NCI-H2081 treated with DMSO at 0.1 percent for 48 hours (cell line): ENCODE measurements at places on chromosomes 13 and 19.

DNA sequence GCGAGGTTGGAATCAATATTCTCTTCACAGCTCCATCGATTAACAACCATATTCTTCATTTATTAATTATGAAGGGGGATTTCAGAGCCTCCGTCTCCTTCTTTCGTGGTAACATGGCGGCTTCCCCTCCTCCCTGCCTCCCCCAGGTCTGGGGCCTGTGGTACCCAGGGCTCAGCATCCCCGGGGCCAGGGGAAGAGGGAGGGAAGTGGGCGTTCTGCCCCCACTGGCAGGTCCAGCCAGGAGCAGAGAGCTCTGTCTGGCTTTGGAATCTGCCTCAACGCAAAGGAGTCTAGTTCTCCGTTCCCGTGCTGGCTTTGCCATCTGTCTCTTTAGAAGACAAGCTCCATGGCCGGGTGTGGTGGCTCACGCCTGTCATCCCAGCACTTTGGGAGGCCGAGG, 37.8 kb upstream of the ONECUT3 start:
- DNase-seq = no peak

GRCh38 chr19:3211191-3211590, 13.3 kb upstream of the CELF5 start:
- DNase-seq = no peak

- DNase-seq = no peak
Observed at GRCh38 chr13:101845245-101846020, 393.0 kb downstream of the ITGBL1 start.

DNA sequence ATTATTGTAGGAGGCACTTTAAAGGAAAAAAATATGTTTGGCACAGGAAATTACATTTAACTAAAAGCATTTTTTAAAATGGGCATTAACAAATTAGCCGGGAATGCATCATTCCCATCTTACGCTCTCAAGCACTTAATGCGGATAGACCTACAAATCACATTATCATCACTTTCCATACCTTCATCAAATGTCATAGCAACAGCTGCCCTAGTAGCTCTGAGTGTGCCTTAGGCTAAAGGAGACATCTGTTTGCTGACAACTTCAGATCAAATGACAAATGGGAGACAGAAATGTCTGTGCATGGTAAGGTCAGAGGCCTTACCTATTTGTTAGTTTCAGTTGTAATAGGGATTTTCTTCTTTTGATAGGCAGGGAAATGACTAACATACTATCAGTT, 773.2 kb upstream of the SLC10A2 start:
- DNase-seq = no peak

DNA sequence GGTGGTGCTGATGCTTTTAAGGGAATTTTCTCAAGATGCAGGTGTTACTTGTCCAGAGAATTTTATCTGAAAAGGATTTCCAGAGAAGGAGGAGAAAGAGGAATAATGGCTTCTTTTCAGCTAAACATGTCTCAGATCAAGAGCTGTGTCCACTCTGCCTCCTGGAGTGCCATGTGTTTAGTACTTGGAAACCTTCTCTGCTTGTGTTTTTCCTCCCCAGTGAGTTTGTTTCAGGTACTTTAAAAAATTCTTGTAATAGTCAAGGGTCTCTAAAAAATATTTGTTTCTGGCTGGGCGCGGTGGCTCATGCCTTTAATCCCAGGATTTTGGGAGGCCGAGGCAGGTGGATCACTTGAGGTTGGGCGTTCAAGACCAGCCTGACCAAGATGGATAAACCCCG, 22.7 kb downstream of the ZNF431 start:
- DNase-seq = no peak

GRCh38 chr13:104143760-104144416, 1077.7 kb upstream of the SLC10A2 start:
- peak; percentile 67 for DNase-seq

DNA sequence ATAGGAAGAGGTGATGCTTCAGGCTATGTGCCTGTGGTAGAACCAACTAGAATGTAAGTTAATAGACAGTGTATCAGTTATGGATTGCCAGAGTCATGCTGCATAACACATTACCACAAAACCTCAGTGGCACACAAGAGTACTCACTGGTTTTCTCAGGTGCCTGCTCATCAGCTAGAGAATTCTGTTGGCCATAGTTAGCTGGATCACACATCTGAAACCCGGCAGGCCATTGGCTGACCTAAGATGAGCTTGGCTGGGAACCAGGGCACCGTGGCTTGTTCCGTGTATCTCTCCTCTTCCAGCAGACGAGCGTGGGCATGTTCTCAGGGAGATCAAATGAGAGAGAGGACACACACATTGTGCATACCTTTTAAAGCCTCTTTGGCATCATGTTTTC, 76.7 kb downstream of the TEX26 start:
- no peak for DNase-seq

DNA sequence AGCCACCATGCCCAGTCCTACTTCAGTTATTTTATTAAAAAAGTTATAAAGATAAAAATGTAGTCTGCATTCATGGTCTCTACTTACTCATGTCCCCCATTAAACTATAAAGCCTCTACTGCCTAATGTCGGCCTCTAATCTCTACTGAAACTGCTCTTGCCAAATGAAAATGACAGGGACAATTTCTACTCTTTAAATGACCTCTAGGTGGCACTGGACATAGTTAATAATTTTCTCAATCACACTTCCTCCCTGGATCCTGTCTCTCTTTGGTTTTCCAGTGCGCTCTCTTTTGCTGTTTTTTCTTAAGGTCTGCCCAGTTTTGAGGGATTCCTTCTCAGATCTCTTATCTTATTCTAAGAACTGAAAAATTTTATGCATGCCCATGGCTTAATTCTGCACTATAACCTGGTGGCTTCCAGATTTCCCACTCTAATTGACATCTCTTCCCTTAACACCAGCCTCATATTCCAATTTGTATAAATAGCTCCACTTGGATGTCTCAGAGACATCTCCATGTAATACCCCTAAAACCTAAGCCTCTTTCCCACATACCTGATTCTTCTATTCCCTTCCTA, 54.3 kb downstream of the MTMR6 start:
- DNase-seq = peak; percentile 27

DNA sequence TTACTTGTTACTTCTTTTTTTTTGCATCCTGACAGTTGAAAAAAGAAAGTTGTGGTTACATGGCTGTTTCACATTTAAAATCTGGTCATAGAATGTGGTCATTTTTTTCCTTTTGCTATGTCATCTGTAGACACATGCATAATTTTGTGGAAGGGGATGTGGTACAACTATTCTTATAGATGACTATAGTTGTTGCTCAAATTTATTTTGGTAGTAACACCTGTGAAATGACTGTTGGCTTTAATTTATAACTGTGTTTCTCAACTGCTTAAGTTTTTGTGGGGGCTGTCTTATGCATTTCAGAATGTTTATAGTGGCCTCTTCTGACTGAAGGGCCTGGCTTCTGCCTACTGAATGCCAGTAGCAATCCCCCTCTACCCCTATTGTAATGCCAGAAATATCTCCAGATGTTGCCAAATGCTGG, 130.5 kb downstream of the PAN3 start:
- no peak for DNase-seq

GRCh38 chr19:18058208-18059009, 28.3 kb downstream of the IL12RB1 start:
- DNase-seq = peak; percentile 14

DNA sequence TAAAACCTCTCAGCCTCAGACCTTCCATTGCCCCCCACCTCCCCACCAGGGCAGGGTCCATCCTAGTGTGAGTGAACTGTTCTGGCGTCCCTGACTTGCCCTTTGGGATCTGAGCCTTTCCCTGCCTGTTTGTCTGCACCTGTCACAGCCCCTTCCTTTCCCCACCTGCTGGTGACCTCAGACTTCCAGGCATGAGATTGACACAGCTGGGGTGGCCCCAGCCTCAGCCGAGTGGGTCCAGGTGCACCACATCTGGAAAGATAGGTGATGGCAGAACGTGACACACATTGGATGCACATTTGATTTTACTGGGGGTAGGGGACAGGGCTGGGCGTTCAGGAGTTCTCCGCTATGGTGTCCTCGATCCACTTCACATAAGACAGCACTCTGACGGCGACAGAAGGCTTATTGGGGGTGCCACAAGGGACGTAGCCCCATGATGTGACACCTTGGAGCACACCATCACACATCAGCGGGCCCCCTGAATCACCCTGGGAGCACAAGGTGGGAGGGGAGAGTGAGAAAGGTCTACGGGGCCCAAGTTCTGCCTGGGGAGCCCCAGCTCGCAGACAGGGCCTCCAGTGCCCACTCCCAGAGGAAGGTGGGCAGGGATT, 4.6 kb downstream of the KLK1 start:
- DNase-seq = no peak

- no peak for DNase-seq
Observed at GRCh38 chr13:28794396-28794795, 25.7 kb upstream of the MTUS2 start.

DNA sequence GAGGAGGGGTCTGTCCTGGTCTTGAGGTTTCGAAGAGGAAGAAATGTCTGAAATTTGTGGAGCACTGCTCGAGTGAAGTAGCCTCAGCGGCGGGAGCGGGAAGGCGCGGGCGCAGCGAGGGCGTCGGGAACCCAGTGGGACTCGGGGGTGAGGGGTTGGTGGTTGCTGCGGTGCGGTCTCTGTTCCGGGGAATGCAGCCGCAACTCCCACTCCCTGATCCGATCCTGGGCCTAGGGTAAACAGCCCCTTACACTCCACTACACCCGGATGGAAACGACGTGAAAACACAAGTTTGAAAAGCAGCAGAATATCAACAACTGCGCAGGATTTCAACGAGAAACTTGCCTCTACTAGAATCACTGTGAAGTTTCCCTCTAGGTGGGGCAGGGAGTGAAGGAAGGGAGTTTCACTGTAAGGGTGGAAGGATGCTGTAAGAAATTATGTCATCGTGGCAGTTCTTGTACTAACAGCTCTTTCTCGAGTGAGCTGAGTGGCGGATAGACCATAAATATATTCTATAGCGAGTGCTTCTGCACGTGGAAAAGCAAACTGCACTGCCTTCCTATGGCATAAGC, 2.0 kb upstream of the KLF12 start:
- DNase-seq = no peak

- DNase-seq = no peak
Observed at GRCh38 chr13:51831519-51831918, 13.5 kb downstream of the TMEM272 start.

GRCh38 chr19:55311797-55312196, 13.3 kb downstream of the TMEM150B start:
- DNase-seq = no peak

DNA sequence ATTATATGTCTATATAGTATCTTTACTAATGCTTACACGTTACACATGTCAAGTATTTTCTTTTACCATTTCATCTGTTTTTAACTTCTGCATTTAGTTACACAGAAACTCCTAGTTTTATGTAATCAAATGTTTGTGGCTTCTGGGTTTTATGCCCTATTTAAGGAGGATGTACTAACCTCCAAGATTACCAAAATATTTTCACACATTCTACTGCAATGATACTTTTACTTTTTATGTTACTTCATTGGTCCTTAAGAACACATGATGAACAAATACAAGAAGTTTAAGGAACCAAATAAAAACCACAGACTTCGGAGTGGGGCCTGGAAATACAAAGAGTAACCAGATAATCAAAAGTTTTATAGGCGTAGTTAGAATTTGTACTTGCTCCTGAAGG, 37.2 kb downstream of the ZC3H13 start:
- no peak for DNase-seq

GRCh38 chr13:58119351-58119750, 487.8 kb downstream of the PCDH17 start:
- DNase-seq = no peak

DNA sequence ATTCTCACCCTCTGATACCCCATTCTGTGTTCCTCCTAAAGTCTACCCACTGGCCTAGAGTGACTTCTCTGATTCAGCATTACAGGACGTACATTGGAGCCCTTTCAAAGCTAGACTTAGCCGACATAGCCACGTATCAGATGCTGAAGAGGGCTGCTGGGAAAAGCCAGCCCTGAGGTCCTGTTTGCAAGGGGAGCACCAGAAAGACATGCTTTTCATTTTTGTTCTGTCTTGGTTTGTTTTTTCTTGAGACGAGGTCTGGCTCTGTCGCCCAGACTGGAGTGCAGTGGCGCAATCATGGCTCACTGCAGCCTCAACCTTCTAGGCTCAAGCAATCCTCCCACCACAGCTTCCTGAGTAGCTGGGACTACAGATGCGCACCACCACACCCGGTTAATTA, 6.3 kb upstream of the ZSWIM4 start:
- no peak for DNase-seq

DNA sequence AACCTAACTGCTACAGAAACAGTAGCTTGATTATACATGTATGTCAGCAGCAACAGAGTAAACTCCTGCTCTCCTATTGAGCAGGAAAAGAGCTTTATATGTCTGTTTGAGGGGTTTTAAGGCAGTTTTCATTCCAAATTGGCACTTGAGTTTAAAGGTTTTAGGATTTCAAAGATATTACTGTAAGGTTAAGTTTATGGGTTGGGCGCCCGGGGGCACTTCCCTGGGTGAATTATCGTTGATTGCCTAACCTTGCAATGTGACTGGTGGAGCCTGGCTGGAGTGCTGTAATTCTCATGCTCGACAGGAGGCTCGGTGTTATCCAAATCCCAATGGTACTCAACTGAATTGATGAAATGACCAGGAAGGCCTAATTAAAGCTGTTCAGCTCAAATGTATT, 1586.1 kb downstream of the OLFM4 start:
- peak; percentile 27 for DNase-seq

GRCh38 chr13:46667687-46668281, 114.8 kb downstream of the LRCH1 start:
- DNase-seq = no peak

DNA sequence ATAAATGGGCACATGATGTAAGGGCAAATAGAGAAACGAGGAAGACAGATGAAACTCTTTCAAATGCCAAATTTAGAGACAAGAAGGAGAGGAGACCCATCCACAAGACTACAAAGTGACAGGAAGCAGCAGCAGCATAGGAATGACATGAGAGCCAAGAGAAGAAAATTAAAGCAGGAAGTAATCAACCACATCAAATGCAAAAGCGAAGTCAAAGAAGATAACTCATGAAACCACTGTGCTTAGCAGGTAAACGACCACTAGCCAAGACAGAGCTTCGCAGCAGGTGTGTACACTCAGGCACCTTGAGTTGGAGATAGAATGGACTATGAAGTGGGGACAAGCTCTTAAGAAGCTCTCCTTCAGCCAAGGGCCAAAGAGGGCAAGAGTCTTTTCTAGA, 64.1 kb downstream of the KLF12 start:
- no peak for DNase-seq

DNA sequence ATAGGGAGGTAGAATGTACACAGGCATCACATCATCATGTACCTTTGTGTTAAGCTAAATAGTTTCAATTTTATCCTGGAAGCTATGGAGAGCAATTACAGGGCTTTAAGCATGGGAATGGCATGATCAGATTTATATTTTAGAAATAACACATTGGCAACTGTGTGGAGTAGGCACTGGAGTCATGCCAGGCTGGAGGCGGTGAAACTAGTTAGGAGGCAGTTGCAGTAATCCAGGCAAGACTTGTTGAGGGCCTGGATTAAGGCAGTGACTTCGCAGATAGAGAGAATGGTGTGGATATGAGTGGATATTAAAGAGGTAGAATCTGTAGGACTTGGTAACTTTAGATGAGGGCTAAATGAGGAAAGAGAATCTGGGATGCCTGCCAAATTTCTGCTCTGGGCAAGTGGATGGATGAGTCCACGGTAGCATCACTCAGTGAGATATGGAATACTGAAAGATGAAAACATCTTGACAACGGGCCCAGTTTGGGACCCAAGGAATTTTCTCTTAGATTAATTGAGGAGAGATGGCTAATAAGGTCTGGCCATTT, 506.2 kb downstream of the FGF9 start:
- DNase-seq = no peak
